ENCODE measurements at places on chromosomes 5 and 9.

DNA sequence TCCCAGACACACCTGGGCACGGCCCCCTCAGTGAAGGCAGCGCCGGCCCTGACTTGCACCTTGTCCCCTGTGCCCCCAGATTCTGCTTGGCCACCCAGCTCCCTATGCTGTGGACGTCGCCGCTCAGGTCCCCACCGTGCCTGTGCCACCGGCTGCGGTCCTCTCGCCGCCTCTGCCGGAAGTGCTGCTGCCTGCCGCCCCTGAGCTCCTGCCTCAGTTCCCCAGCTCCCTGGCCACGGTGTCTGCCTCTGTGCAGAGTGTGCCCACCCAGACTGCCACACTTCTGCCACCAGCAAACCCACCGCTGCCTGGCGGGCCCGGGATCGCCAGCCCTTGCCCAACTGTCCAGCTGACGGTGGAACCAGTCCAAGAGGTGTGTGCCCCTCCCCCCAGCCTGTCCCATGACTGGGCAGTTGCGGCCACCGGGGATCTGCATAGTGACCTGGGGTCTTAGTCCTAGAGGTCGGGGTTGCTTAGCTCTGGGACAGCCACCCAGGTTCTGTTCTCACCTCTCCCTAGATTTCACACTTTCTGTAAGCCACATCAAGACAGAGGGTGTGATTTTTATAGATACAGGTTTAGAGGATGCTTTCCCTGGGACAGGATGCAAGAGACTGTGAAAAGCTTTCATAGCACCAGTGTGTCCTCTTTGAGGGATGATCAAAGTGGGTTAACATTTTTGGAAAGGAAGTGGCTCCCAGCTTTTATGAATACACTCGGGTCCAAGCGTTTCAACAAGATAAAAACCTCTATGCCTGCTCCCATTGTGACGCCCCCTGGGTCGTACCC lies 78.0 kb downstream of the WNK2 start:
- no peak for DNase-seq

- DNase-seq = peak; percentile 97
These were observed 2.0 kb downstream of the IER5L start for GRCh38 chr9:129175825-129176633.

- no peak for DNase-seq
These were observed 168.4 kb upstream of the MAP1B start for GRCh38 chr5:71938895-71939294.

GRCh38 chr5:31382051-31382878 lies 149.6 kb downstream of the DROSHA start:
- no peak for DNase-seq

DNA sequence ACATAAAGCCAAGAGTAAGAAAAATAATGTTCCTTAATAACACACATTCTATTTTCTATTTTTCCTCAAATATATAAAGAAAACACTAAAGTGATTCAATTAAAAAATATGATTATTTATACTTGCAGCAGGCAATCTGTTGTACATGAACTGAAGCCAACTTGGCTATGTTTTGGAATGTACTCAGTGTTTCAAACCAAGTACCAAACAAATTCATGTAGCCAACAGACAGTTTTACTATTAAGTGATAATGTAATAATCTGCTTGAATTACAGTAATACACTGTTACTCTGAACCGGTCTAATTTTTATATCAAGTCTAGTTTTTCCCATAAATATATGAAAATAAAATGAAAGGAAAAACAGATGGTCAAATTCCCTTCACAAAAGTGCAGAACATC lies 58.0 kb downstream of the CEP120 start:
- DNase-seq = no peak

DNA sequence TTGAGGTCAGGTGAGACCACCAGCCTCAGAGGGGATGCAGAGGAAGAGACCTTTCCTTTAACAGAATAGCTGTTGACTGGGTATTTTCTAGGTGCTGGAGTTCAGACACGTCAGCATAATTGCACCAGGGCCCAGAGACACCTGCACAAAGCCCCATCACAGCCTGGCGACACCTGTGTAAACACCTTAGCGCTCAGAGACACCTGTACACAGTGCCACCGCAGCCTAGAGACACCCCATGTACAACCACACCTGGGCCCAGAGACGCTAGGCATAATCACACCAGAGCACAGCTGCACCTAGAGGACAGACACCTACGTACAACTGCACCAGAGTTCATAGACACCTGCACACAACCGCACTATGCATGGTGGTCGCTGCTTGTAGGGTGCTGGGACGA lies 1.0 kb downstream of the TRIP13 start:
- DNase-seq = peak; percentile 93

DNA sequence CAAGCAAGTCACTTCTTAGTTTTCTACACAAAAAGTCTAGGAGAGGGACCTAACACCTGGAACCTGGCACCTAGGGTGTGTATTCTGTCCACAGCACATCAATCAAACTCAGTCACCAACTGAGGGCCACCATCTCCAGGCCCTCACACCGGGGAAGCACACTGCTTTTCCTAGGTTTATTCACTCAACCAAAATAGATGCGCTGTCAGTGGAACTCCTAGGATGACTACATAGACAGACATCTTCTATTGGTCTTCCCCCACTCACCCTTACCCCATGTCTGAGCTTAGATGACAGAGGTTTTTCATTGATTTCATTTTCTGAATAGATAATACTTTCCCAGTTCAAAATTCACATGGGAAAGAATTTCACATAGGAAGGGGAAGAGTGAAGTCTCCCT lies 59.2 kb downstream of the RNF130 start:
- no peak for DNase-seq

DNA sequence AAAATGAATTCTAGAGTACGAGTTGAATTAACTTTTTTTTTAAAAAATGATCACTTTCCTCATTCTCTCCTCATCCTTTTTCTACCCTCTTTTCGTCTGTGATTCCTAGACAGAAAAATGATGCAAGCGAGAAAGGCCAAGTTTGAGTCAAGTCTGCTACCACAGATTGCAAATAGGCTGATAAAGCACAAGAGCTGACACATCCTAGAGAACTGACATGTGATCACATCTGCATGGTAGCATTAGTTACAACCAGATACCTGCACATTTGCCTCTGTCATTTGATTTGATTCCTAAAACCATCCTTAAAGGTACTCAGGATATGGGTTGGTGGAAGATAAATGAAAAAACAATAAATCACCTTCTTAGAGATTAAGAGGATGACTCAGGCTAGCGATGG lies 225.4 kb upstream of the PPP1R2B start:
- DNase-seq = no peak

DNA sequence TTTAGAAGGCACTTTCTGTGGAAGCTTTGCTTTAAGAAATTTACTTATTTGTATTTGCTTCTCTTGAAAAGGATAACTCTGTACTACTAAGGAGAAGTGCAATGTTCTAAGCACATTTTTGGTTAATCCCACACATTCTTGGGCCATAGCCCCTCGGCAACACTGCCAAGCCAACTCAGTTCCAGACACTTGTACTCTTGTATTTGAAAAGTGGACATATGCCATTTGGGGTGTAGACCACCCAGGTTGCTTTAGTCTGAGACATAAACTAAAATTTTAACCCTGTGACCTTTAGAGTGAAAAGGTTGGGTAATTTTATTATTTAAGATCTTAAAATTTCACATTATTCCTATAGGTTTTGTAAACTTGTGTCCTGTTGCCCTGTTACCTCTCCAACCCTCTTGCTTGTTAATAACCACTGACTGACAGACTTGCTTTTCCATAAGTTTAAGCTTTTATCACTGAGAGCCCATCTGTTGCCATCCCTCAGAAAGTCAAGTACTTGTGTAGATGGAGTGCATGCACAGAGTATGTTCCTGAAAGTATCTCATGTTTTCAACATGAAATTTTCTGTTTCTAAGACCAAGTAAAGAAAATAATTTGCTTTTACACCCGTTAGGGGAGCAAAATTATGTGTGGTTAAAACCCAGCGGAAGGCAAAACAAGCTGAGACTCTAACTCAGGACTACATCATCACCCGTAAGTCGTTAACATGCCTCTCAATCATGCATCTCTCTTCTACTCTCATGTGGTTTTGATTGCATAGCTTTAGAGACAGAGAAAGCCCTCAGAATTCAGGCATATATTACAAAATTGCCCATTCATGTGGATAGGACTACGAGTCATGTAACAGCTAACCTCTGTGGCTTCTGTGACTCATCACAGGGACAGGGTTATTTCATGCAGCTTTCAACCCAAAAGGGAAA lies 117.3 kb downstream of the GDNF start:
- DNase-seq = no peak

- peak; percentile 66 for DNase-seq
These were observed 74.8 kb downstream of the ST8SIA4 start for GRCh38 chr5:100828071-100828897.

DNA sequence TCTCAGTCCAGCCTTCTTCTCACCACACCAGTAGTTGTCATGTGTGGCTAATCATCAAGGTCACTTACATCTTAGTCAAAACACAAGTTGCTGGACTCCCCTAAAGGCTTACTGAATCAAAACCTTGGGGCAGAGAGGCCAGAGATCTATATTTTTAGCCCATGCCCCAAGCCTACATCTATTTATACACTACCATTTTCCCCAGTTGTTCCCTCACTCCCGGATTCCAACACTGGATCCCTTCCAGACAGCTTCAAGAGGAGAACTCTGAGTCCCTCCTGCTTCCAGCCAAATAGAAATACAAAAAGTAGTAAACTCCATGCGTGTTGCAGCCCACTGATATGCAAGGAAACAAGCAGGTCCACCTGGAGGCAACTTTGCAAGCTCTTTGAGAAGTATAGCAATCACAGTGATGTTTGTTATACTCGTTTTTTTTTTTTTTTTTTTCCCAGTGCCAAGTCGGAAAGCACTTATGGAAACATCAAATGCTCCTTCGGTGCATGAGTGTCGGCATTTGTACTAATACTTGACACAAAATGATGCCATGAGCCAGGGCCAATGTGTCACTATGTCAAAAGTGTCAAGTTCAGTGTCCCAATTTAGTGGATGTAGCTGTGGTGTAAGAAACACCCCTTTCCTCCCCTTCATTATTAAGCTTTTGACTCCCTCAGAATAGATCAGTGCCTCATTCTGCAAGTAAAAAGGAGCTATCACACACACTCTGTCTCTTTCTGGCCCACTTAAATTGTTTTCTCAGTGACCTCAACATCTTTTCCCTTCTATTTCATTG lies 594.2 kb upstream of the SGCD start:
- DNase-seq = no peak

DNA sequence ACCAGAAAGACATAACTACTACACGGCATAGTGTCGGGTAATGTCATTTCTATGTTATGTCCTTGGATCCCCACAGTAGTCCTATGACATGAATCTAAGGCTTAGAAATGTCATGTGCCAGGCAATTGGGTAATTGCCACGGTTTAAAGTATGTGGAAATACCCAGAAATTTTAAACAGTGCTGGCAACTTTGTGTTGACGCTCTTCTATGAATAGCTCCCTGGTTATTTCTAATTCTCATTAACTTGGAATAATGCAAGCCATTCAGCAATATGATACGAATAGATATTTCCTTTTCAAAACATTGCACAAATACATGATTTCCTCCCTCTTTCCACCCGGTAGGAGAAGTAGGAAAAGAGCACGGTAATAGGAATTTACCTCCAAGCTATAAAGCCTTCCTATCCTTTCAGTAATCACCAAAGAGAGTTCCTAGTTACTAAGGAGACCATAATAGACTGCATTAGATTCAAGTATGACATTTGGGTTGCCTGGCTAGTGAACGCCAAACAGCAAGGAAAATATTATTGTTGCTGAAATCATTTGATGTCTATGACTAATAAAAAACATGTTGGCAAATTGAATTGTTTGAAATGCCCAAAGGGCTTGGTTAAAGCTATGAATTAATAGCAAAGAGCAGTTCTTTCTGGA lies 168.4 kb downstream of the CCDC192 start:
- no peak for DNase-seq

DNA sequence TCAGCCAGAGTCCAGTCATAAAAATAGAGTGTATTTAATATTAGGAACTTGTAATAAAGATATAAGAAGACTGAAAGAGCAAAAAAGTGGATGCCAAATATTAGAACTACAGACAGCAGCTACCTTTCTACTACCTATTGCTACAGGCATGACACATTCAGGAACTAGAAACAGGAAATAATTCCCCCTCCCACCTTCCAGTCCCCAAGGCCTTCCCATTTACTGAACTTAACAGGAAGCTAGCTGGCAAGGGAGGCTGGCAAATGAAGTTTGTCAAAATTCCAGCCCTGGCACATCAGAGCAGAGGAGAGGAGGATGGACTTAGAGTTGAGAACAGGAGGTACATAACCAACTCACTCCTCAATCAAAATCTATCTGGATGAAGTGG lies 50.2 kb upstream of the RIC1 start:
- no peak for DNase-seq

DNA sequence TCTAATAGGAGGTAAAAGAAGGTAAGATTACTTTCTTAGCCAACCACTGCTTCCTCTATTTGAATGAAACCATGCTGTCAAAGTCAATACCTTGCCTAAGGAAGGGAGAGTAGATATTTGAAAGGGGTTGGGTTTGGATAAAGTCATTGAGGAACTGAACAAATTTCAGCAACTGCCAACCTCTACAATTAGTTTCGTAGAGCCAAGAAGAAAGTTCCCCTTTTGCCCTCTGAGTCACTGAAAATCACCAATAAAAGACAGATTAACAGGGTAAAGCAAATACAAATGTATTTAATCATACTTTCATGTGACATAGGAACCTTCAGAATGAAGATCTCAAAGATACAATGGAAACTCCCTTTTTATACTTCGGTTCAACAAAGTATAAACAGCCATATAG lies 615.7 kb downstream of the GABRG2 start:
- DNase-seq = no peak
